ENCODE measurements at places on chromosomes 13 and 19. TPM values are rescaled to one million over a fixed set of nuclear protein-coding genes. Genes with fewer than 3 reads are reported as not detected.

DNA sequence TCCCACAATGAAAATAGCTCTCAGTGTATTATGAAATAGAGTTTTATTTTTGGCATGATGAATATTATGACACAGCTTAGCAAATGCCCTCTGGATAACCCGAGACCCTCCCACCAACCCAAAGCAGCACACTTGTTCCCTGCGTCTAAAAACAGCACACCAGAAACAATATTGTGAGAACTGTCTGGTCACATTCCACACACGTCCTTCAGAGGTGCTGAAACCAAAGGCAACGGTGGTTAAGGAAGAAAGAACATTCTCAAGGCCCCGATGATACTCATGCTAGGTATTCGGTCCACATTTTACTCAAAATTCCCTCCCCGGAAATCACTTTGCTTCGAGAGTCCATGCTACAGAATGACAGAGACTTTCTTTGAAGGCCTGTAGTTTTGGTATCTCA is 156.7 kb downstream of the SLC7A1 start:
- DNase-seq: no peak
- no peak overlapping the region for H3K4me3 ChIP-seq
- no peaks in the 10 kb centered on the region for H3K36me3 ChIP-seq
- H3K27ac ChIP-seq: no peak overlapping the region
- H3K27me3 ChIP-seq: no peaks in the 10 kb centered on the region

SLC25A23 gene
- total RNA-seq: 83.6 TPM

- no peak for DNase-seq
- peaks cover 35% of the 10 kb centered on the region for H3K4me1 ChIP-seq
- H3K27me3 ChIP-seq: no peaks in the 10 kb centered on the region
- H3K4me3 ChIP-seq: peak overlapping the region; percentile 94
- peak overlapping the region; percentile 90 for H3K27ac ChIP-seq
Measured at GRCh38 chr13:45464141-45464686, 525 bp upstream of the COG3 start.

GRCh38 chr13:75316427-75316826 is 165.5 kb downstream of the TBC1D4 start:
- no peak for DNase-seq
- H3K36me3 ChIP-seq: no peaks in the 10 kb centered on the region
- H3K27me3 ChIP-seq: no peaks in the 10 kb centered on the region
- no peak overlapping the region for H3K4me3 ChIP-seq
- no peaks in the 10 kb centered on the region for H3K4me1 ChIP-seq

PRTN3 gene
- not detected for total RNA-seq

GRCh38 chr13:112452380-112453206 is 76.4 kb downstream of the SPACA7 start:
- no peak for DNase-seq
- no peak overlapping the region for H3K27ac ChIP-seq
- H3K27me3 ChIP-seq: peaks cover 11% of the 10 kb centered on the region
- H3K36me3 ChIP-seq: no peaks in the 10 kb centered on the region
- no peak overlapping the region for H3K4me3 ChIP-seq

GDF15 gene
- 7.9 TPM for total RNA-seq

COMP gene
- 0.54 TPM for total RNA-seq

IFNL1 gene
- not detected for total RNA-seq

PVR gene
- 7.8 TPM for total RNA-seq

GRCh38 chr13:39132286-39133230 is 94.3 kb downstream of the NHLRC3 start:
- H3K4me3 ChIP-seq: no peak overlapping the region
- no peak overlapping the region for H3K27ac ChIP-seq
- H3K36me3 ChIP-seq: no peaks in the 10 kb centered on the region
- no peak for DNase-seq

SLITRK5 gene
- total RNA-seq: 0.66 TPM

ZNF358 gene
- total RNA-seq: 120 TPM

DNA sequence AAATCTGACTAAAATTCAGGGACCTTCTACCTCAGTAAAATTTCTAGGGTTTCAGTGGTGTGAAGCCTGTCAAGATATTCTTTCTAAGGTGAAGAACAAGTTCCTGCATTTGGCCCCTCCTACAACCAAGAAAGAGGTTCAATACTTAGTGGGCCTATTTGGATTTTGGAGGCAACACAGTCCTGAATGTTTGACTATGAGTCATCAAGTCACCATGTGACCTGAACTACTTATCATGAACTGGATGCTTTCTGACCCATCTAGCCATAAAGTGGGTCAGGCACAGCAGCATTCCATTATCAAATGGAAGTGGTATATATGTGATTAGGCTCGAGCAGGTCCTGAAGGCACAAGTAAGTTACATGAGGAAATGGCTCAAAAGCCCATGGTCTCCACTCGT is 163.0 kb upstream of the IRS2 start:
- no peak overlapping the region for H3K27ac ChIP-seq
- H3K36me3 ChIP-seq: no peaks in the 10 kb centered on the region
- DNase-seq: no peak
- no peaks in the 10 kb centered on the region for H3K27me3 ChIP-seq

NEK5 gene
- total RNA-seq: 0.83 TPM

DNA sequence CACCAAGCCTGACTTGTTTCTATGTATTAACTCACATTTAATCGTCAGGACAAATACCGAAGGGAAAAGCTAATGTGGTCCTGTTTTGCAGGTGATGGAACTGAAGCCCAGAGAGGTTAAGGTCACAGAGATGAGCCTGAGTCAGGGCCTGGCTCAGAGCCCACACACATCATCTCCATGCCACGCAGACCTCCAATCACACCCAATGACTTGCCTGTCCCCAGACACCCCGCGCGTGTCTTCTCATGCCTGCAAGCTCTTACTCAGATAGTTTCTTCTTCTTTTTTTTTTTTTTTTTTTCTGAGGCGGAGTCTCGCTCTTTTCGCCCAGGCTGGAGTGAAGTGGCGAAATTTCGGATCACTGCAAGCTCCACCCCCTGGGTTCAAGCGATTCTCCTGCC is 16.4 kb downstream of the SIX5 start:
- no peaks in the 10 kb centered on the region for H3K27me3 ChIP-seq
- H3K36me3 ChIP-seq: no peaks in the 10 kb centered on the region
- no peak for DNase-seq

GRCh38 chr19:3142292-3142670 is 6.4 kb downstream of the GNA15 start:
- no peaks in the 10 kb centered on the region for H3K4me1 ChIP-seq
- no peaks in the 10 kb centered on the region for H3K27me3 ChIP-seq
- H3K36me3 ChIP-seq: no peaks in the 10 kb centered on the region

DNA sequence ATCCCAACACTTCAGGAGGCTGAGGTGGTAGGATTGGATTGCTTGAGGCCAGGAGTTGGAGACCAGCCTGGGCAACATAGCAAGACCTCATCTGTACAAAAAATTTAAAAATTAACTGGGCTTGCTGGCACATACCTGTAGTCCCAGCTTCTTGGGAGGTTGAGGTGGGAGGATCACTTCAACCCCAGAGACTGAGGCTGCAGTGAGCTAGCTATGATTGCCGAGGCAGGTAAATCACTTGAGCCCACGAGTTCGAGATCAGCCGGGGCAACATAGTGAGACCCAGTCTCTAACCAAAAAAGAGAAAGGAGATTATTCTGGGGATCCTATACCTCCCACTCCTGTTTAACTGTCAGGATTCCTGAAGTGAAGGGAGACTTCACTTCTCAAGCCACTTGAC is 16.4 kb upstream of the GARRE1 start:
- no peaks in the 10 kb centered on the region for H3K4me1 ChIP-seq
- H3K4me3 ChIP-seq: no peak overlapping the region
- no peaks in the 10 kb centered on the region for H3K36me3 ChIP-seq
- no peak for DNase-seq
- no peak overlapping the region for H3K27ac ChIP-seq

PLK5 gene
- total RNA-seq: not detected

GRCh38 chr13:109840201-109840892 is 54.0 kb upstream of the IRS2 start:
- no peak overlapping the region for H3K27ac ChIP-seq
- no peak overlapping the region for H3K4me3 ChIP-seq
- no peaks in the 10 kb centered on the region for H3K36me3 ChIP-seq
- no peaks in the 10 kb centered on the region for H3K4me1 ChIP-seq

ZNF808 gene
- total RNA-seq: 17.1 TPM

DNA sequence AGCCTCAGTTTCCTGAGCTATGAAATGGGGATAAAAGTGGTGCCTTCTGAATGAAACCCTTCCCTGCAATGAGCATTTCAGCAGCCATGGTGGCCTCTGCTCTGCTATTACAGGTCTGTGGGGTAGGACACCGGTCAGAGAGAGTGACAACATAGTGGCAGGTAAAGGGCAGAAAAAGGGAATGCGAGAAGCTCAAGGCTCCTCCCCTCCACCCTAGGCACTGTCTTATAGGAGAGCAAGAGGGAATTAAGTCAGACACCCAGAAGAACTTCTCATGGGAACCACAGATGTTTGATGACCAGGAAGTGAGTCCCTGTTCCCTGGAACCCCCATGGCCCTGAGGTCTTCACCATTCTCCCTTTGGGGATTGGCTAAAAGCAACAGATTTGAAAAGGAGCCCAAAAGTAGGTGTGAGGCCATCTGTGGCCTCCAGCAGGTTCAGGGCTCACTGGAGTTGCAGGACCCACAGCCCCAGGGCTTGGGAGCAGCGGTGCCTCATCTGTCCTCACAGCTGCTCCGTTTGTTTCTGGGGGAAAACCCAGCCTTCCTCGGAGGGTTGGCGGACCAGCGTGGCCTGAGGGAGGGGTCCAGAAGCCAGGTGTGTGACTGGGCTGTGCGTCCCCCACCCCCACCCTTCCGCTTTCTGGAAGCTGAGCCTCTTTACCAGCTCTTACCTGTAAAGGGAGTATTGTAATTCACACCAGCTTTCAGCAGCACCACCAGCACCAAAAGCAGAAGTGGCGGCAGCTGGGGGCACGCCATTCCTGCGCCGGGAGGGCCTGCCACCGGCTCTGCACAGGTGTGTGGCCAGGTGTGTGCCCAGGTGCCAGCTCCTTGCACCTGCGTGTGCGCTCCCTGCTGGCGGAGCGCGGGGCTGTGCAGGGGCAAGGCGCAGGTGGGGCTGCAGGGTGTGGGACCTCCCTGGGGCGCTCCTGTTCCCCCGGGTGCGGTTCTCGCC is 19.4 kb downstream of the IQCN start:
- peaks cover 3% of the 10 kb centered on the region for H3K36me3 ChIP-seq
- no peaks in the 10 kb centered on the region for H3K27me3 ChIP-seq
- H3K27ac ChIP-seq: no peak overlapping the region
- no peak for DNase-seq

DNA sequence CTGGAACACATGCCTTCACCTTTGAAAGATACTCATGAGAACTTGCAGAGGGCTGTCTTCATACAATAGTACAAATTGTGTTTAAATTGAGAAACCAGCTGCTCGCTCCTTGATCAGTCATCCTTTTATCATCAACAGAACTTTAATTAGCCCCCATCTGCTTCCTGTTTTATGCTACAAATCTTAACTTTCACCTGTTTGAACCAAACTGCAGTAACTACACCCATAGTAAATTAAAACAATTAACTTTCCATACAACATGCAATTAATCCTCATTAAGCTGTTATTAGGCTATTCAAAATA is 85.2 kb downstream of the FOXO1 start:
- no peak overlapping the region for H3K4me3 ChIP-seq
- H3K27me3 ChIP-seq: no peaks in the 10 kb centered on the region
- no peaks in the 10 kb centered on the region for H3K4me1 ChIP-seq

DNA sequence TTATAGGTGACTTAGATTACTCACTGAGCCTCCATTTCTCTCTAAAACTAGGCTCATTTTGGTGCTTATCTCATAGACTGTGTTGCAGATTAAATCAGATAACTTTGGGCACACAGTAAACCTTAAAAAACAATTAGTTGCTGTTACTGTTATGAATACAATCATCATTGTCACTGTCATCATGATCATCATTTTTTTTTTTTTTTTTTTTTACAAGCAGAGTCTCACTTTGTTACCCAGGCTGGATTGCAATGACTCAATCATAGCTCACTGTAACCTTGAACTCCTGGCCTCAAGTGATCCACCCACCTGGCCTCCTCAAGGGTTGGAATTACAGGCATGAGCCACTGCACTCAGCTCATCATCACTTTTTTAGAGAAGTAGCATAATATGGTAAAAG is 60.0 kb downstream of the VWA8 start:
- no peak for DNase-seq
- no peaks in the 10 kb centered on the region for H3K36me3 ChIP-seq
- no peak overlapping the region for H3K4me3 ChIP-seq
- H3K4me1 ChIP-seq: no peaks in the 10 kb centered on the region
- no peak overlapping the region for H3K27ac ChIP-seq

GRCh38 chr13:109870696-109871370 is 84.5 kb upstream of the IRS2 start:
- no peaks in the 10 kb centered on the region for H3K27me3 ChIP-seq
- no peak overlapping the region for H3K4me3 ChIP-seq
- DNase-seq: no peak
- H3K27ac ChIP-seq: no peak overlapping the region
- no peaks in the 10 kb centered on the region for H3K36me3 ChIP-seq

GRCh38 chr13:63304497-63304896 is 1888.8 kb upstream of the PCDH20 start:
- no peaks in the 10 kb centered on the region for H3K36me3 ChIP-seq
- no peak overlapping the region for H3K27ac ChIP-seq
- no peaks in the 10 kb centered on the region for H3K27me3 ChIP-seq
- H3K4me3 ChIP-seq: no peak overlapping the region

Measured in sigmoid colon (tissue), 7 donors.